ENCODE measurements at places on chromosomes 7 and 10.
A peak's percentile ranks its signal among the peaks of the same experiment; 100 is the strongest.

DNA sequence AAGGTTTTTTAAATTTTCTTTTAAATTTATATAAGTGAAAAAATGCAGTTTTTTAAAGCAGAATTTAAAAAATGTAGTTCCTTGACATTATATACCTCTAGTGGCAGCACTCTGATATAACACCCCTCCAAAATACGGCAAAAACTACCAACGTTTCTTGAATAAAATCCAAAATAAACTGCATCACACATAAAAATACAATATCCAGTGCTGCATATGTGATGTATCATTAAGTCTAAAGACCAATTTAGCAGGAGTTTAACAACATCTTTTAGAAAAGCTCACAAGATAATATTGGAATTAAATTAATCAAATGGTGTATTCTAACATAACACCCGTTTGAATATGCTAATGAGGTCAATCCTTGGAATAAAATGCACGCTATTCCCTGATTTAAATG is 1.4 kb downstream of the TCERG1L start:
- DNase-seq = no peak

DNA sequence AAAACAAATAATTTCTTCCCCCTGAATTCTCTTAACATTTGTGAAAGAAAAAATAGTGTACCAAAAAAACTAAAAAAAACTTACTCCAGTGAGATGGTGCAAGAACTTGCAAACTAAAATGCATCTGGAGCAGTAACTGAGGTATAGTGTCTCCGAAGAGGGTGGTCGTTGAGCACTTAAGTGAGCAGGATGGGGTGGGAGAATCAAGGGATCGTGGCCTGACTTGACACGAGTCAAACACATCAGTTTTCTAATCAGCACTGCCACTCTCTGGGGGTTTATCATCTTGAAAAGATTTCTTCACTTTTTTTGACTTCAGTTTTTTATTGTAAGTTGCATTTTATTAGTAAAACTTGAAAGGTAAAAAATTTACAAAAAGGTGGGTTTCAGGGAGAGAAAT is 2.5 kb downstream of the ZNF273 start:
- DNase-seq = no peak

GRCh38 chr10:84335516-84335915 is 7.1 kb downstream of the CCSER2 start:
- no peak for DNase-seq

- no peak for DNase-seq
These were observed at the start of gene DRGX for GRCh38 chr10:49395741-49396665. Gene DRGX, minus strand, starts transcription at chr10:49396089. Its CDS starts 649 bp downstream, at chr10:49395440.

GRCh38 chr10:99410146-99410545 is 20.3 kb downstream of the GOT1 start:
- DNase-seq = no peak

DNA sequence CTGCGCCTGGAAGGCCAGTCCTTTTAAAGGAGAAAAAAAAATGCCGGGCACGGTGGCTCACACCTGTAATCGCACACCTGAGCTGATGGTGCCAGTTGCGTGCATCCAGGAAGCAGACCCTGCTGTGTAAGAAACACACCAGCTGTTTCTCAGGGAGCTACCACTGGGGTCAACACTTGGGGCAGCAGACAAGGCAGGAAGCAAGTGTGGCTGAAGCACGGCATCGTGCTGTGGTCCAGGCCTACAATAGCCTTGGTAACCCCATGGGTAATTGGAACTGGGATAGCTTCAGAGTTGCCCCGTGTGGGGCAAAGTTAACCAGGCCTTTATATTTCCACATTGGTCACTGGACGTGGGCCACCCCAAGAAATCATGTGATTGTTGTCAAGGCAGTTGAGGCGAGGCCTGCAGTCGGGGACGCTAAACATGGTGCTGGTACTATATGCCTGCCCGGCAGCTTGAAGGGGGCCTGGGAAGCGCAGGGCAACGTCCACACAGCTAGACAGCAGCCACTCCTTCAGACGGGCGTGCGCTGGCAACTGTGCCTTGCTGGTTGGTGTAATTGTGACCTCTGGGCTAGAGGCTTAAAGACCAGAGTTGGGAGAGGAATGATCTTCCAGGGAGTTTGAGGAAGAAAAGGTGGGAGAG is 2.5 kb upstream of the TACR2 start:
- DNase-seq = no peak

DNA sequence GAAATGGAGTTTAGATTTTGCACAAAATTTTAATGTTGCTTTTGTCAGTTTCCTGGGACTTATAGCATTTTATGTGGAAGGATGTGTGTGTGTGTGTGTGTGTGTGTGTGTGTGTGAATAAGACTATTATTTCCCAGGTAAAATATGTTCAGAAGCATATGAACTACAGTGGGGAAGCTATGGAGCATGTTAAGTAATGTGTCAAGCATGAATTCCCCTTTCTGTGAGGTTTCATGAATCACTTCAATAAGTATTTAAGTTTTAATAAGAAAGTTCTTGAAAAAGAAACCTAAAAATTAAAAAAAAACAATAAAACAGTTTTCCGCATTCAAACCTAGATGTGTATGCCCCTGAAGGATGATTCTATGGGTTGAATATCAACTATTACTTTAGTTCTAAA is 693 bp downstream of the CREB5 start:
- no peak for DNase-seq

- no peak for DNase-seq
These were observed 8.1 kb downstream of the PGAM1 start for GRCh38 chr10:97434055-97434454.

DNA sequence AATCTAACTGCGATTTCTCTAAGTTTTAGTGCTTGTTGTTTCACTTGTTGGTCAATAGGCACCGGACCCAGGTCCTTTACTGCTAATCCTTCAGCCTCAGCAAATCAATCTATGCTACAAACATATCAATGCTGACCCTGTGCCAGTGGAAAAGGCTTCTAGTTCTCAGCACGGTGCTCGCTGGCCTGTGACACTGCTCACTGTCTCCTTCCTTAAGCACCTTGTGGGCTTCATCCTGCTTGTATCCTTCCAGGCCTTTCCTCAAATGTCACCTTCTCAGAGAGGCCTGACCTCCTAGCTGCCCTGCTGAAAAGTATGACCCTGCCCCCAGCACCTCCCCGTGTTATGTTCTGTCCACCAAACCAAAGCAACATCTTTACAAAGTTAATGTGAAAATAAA is 201.2 kb upstream of the FRMD4A start:
- no peak for DNase-seq

- no peak for DNase-seq
These were observed 16.7 kb upstream of the GAD2 start for GRCh38 chr10:26199841-26200240.

DNA sequence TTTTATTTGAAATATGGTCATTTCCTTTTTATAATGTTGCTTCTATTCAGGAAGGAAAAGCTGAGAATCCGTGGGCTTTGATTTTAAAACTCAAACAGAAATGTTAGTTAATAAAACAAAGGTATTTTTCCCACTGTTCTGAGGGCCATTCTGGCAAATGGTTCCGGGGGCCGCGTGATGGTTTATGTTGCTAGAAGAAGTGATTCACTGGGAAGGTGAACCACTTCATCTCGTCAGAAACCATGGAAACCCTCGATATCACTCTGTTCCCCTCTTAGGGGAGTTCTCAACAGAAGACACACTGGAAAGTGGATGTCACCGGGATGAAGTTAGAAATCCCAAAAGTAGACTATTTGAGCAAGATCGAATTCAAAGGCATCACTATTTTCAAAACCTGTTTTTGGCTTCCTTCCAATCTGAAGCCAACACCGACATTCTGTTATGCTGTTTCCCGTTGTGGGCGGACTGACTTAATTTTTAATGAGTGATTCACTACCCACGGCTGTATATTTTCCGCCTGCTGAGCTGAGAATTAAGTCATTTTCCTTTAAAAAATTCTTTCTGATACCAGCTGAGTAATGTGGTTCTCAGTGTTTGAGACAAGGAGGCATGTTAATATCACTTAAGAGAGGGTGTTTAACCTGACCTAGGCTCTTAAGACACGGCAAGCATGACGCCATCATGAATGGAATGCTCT is 84.1 kb downstream of the PTPRE start:
- DNase-seq = peak; percentile 79
